ENCODE measurements at places on chromosomes 16 and 17.

DNA sequence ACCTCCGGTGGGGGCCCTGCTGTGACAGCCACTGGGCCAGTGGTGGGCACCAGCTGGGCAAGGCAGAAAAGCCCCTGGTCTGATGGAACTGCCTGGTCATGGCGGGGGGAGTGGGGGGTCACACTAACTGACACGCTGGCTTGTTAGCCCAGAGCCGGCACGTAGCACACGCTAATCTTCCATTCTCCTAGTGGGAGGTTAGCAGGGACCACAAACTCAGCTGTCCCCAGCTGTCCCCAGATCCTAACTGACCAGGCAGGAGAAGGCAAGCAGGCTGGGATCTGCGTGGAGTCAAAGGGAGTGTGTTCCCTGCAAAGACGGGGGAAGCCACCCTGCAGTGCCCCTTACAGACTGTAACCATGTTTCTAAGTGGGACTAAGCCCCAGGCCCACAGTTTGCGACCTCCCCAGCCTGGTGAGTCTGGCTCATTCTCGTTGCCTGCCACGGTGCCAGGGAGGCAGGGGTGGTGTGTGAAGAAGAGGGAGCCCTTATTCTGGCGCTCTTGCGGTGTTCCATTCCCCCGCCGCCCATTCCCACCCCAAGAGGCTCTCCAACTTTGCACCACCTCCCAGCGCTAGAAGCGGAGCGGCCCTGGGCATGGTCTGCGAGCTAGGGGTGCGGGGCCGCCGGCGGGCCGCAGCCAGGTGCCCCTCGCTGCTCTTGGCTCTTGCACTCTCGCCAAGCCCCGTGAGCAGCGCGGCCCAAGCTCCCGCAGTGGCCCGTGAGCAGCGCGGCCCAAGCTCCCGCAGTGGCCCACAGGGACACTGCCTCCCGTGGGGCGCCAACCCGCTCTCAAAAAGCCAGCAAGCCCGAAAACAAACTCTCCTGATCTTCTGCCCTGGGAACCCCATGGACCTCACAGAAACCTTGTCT is 12.1 kb upstream of the ZNF423 start:
- DNase-seq = no peak

DNA sequence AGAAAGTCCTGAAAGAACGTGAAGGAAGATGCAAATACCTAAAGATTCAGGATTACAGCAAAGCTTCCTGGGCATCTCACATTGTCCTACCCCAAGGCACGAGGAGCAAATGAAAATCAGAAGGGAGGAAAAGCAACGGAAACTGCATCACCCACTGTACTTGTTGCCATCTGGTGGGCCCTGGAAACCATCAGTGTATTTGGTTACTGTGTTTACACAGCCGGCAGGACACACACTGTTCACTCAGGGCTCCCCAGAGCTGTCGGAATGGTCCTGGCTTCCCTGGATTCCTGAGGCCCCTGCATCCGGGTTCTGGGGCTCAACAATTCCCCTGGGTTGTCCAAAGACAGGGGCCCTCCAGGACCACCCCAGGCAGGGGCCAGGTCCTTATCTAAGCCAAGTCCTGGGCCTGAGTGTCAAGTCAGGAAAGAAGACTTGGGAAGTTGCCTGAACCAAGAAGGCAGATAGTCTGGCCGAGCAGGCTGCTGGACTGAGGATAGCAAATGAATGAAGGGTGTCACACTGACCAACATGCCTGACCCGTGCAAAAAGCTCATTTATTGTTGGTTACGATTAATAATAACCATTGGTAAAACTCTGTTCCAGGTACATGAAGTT is 52.8 kb downstream of the SOX9 start:
- no peak for DNase-seq

DNA sequence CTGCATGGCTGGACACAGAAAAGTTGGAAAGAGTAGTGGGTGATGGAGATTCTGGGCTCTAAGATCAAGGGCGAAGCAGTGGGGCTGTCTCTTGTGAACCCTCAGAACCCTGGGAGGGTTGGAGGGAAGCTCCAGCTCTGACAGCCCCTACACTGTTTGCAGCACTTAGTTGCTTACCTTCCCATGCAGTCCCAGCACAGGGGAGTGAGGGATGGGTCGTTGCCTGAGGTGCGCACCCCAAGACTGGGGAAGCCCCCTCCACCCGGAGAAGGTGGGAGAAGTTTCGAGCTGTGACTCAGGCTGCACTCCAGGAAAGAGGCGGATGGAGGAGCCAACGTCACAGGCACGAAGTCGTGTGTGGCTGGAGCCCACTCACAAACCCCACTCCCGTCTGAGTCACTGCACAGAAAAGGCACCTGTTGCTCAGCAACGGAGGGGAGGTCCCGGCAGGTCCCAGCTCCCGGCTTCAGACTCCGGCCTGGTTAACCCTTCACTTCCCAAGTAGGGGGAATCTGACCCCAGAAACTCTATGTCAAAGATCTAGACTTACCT is 60.1 kb downstream of the AIPL1 start:
- peak; percentile 17 for DNase-seq

- no peak for DNase-seq
These were observed 339.0 kb downstream of the CDH13 start for GRCh38 chr16:82965808-82966207.

DNA sequence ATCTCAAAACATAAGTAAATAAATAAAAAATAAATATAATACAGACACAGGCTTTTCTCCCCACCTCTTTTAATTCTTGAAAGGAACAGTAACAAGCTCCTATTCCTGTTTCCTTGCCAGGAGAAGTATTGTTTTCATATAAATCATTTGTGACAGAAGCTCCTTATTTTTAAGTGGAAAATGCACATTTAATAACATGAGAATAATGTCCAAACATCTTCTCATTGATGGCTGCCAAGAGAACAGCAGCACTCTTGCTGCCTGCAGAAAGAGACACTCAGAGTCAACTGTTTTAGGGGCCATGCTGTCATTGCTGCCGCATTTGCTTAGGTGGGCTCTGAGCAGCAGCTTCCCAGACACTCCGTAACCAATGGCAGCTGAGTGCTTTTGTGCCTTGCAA is 580.1 kb downstream of the WWOX start:
- no peak for DNase-seq

DNA sequence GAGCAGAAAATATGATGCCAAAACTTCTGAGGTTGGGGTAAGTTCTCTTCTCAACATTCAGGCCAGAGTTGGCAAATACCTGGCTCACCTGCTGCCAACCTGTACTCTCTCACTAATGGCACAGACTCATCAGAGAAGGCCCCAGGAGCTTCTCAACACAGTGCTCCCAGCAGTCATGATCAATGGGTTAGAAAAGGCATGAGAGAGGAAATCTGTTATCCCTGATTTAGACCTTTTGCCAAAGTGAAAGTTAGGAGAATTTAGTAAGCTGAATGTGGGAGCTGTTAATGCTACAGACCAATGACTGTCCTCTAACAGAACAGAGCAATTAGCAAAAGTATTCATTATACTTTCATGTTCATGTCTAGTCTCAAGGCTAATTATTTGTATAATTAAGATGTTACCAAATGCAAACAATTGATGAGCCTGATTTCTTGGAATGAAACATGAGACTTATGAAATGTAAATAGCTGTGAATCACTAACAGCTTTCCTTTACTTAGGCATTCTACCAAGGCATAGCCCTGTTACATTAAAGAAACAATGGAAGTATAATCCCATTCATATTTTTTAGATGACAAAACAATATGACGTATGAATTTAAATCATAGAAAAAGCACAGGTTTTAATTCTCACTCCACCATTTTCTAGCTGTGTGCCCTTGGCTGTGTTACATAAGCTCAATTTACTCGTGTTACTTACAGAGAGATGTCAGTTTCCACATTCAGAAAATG is 68.7 kb upstream of the MARCHF10 start:
- DNase-seq = no peak

- no peak for DNase-seq
These were observed 24.2 kb upstream of the TMC5 start for GRCh38 chr16:19393226-19394111.

- DNase-seq = peak; percentile 12
These were observed at the start of gene PLLP for GRCh38 chr16:57284209-57284951. TSS of gene PLLP (minus strand) at chr16:57284672. CDS start at chr16:57284540, 132 bp downstream.

DNA sequence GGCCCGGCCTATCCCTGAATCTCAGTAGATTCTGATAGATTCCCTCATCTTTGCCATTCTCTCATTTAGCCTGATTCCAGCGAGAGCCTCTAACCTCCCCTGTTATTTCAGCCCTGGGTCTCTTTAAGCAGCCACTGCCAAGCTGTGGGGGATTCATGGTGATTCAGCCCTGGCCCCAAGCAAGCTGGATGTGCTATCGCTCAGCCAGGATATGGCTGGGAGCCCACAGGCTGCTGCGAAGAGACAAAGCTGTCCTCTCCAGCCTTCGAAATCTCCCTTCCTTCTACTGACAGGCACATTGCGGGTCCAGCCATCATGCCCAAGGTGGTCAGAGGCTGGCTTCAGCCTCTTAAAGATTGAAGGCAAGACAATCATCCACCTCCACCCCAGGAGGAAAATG is 394.1 kb downstream of the SOX9 start:
- DNase-seq = no peak

GRCh38 chr17:56934280-56934679 is 20.4 kb upstream of the TRIM25 start:
- peak; percentile 62 for DNase-seq

- no peak for DNase-seq
These were observed 10.6 kb upstream of the SPNS2 start for GRCh38 chr17:4487820-4488716.

GRCh38 chr17:72646176-72646575 is 446.3 kb downstream of the SLC39A11 start:
- no peak for DNase-seq

DNA sequence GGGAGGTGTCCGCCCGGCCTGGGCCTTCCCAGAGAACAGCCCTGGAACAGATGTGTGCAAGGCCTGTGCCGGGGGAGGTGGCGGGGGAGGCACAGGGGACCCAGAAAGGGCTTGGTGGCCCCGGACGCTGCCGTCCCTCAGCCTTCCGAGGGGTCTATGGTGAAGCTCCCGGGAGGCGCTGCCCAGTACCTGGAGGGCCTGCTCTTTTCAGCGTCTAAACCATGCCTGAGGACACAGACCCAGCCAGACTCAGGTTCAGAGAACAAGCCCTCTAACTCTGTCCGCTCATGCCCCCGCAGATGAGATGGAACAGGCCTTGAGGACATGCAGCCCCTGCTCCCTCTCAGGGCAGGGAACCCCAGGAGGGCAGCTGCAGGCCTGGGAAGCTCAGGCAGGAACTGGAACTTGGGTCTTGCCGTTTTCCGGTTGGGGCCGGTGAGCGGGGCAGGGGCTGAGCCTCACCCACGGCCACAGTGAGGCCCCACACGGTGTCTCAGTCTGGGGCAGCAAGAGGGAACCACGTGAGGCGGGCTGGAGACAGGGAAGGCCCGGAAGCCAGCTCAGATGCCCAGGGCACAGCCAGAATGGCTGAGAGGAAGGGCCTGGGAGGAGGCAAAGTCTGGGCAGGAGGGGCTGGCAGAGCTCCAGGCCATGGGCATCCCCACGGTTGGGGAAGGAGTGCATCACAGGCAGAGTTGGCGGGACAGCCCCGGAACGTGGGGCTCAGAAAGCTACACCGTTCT is 12.5 kb downstream of the SLC16A3 start:
- peak; percentile 32 for DNase-seq

GRCh38 chr17:34999456-34999855 is 19.1 kb downstream of the LIG3 start:
- no peak for DNase-seq

DNA sequence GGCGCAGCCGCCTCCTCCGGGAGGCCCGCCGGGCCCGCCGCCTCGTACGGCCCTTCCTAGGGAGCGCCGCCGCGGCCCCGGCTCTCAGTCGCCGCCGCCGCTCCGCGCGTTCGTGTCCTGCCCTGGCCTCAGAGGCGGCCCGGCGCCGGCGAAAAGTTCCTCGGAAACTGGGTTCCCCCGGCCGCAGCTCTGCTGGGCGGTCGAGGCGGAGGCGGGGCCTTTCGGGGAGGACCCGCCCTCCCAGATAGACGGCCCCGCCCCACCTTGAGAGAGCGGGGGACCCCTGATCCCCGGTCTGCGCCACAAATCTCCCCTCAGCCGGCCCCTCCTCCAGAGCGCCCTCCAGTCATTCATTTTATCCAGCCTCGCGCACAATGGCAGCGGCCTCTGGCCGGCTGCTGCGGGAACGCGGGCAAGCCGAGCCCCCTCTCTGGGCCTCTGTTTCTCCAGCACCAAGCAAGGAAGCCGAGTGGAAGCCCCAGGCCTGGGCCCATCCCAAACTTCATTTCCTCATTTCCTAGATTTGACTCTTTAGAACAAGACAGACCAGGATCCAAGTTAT is at the start of gene SREBF1:
Gene SREBF1, minus strand, starts transcription at position 169 of the 562 bp plus-strand sequence. CDS start 169 bp downstream, outside the sequence.
- DNase-seq = peak; percentile 77

Measured in activated CD4-positive, alpha-beta T cell treated with anti-CD3 and anti-CD28 coated beads, Interleukin-10, Interleukin-2, amounts not matched to agents 100 ng/mL and 50 ng/mL, durations not matched to agents 16 hours and 8 hours (primary cell).